ENCODE measurements at places on chromosomes 6 and 20. TPM values are rescaled to one million over a fixed set of nuclear protein-coding genes. Genes with fewer than 3 reads are reported as not detected.

RSPO3 gene
- 0.63 TPM for total RNA-seq

PRSS16 gene
- total RNA-seq = 14.0 TPM

SLC32A1 gene
- total RNA-seq = not detected

IPCEF1 gene
- 1.4 TPM for total RNA-seq

CARMIL1 gene
- total RNA-seq = 7.7 TPM

NOL7 gene
- total RNA-seq = 32.0 TPM

CHRNA4 gene
- not detected for total RNA-seq

SLC26A8 gene
- total RNA-seq = not detected

RBPJL gene
- total RNA-seq = 474 TPM

TRIM31 gene
- total RNA-seq = 0.16 TPM

- DNase-seq = no peak
Measured at GRCh38 chr6:4957521-4958231, 46.2 kb downstream of the RPP40 start.

DNA sequence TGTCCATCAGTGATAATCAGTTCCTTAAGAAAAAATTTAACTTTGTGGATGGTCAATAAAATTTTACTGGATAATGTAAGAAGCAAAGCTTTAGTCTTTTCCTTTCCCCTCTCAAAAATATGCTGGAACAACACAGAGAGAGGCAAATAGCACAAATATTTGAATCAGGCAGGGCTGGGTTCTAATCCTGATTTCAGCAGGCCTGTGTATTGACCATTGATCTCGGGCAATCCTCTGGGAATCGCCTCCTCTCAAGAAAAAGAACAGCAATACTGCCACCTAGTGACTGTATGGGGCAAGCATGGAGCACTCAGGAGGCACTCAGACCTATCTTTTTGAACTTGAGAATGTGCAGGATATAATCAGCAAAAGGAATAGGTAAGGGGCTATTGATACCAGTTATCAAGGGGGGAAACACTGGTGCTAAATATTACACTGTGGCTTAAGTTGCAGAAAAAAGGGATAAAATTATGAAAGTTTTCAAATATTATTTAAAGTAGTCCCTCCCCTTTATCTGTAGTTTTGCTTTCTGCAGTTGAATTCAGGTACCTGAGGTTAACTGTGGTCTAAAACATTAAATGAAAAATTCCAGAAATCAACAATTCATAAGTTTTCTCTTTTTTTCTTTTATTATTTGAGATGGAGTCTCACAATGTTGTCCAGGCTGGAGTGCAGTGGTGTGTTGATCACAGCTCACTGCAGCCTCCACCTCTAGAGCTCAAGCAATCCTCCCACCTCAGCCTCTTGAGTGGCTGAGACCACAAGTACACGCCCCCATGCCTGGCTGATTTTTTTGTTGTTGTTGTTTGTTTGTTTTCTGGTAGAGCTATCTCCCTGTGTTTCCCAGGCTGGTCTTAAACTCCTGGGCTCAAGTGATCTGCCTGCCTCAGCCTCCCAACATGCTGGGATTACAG is 91.8 kb upstream of the NHSL1 start:
- no peak for DNase-seq

DNA sequence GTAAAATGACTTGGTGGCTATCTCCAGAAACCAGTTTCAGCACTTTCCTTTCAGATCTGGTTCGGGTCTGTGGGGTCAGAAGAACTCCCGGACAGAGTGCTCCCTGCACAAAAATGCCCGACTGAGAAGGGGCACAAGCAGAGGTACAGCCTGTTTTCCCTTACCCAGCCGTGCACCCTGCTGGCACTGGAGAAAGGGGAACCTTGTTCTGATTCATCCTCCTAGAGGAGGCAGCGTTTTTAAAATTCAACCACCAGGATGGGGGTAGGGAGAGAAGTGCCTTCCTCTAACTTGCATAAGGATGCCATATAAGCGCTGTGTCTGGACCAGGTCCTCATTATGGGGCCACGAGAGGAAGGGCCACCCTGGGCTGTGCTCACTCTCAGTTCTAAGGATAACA is 17.6 kb downstream of the RIMS4 start:
- DNase-seq = no peak

DNA sequence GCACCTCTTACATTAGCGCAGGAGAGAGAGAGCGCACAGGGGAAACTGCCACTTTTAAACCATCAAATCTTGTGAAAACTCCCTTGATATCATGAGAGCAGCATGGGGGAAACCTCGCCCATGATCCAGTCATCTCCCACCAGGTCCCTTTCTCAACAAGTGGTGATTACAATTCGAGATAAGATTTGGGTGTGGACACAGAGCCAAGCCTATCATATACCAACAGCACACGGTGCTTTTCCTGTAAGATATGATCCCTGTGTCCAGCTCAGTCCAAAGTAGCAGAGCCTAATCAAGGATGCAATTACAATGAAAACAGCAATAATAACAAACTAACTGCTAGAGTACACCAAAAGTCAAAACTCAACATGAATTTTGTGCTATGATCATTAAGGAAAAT is 148.7 kb upstream of the TCF21 start:
- DNase-seq = no peak

DNA sequence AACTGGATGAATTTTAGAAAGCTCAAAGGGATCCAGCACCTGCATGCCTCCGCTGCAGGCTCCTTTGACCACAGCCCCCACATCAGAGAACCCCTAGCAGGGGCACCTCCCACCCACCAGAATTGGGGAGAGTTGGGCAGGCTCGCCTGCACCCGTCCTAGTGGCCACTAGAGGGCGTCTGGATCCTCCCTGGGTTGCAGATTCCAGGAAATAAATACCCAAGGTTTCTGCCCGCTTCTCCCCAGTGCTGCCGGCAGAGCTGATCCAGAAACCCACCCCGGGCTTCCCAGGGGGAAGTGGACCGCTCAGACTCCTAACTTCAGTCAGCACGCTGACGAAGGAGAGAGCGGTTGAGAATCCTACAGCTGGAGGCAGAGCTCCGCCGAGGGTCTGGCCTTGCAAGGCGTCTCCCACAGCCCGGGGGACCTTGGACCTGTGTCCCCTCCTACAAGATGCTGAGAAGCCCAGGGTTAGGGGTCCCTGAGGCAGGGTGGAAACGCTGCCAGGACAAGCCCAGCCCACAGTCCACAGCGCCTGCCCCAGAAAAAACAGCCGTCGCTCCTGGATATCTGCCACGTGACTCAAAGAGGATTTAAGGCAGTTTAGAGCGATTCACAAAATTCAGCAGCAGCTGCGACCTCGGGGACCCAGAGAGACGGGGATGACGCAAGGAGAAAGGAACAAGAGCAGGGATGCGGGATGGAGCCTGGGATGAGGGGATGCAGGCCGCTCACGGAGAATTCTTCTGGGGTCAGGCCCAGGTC is 32.6 kb upstream of the PHACTR3 start:
- DNase-seq = peak; percentile 50

DNA sequence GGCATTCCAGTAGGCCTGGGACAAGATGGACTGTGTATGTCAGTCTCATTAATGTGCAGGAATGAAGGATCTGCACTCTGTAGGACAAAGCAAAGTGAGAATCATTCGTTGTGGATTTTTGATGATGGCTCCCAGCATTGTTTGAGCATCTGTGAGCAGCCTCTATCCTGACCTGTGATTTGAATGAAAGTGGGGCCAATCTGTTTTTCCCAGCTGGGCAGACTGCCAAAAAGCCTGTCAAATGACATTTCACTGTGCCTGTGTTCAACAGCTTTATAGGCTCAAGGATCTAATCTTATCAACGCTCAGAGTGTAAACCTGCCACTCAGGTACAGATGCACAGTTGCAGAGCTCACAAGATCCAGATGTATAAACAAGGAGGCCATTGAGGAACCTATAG is 86.7 kb upstream of the SYNDIG1 start:
- DNase-seq = no peak

- no peak for DNase-seq
Measured at GRCh38 chr6:42428326-42429041, 23.2 kb downstream of the TRERF1 start.

DNA sequence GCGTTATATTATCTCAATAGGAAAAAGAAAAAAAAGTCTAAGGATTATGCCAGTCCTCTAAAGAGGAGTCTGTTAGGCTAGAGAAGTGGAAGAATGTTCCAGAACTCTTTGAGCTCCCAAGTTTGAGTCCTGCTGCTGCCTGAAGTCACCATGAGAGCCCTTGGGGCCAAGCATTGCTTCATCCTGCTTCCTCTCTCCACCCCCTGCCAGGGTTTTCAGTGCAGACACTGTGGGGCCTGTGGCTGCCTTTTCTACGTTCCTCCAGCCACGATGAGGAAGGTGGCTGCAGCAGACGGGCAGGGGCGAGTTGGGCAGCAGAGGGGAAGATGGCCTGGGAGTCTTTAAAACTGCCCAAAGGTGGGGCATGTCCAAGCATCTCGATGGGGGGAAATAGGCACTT is 214.4 kb upstream of the KCNG1 start:
- DNase-seq = no peak

DNA sequence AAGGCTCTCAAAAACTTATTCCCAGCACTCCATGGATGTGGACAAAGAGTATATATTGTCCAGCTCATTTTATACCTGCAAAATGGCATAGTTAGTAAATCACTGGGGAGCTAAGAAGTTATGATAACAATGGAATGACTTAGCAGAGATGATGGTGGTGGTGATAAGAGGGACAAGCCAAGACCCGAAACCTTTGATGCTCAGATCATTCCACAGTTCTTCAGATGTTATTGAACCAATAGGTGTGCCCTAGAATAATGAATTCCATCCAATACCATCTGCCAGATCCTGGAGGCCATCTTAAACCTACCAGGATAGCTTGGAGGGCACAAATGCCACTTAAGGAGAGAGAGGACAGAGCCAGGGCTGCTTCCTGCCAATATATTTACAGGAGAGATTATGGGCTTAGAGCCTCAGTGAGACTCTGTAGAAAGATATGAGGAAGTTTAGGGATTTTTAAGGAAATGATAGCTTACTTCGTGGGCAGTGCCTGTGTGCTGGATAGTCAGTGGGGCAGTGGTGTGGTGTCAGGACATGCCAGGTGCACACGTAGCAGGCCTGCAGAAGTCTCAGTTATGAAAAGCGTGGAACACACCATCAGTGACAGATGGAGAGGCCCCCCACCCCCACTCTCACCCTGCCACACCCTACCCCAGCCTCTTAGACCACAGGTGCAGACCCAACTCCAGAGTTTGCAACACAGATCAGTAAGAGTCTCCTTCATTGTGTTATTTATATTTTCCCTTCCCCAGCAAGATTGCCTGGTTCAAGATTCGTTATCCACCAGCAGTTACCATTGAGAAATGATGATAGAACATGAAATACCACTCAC is 209.7 kb upstream of the SUPT3H start:
- no peak for DNase-seq

- DNase-seq = no peak
Measured at GRCh38 chr6:81031416-81031815, 721.1 kb downstream of the TENT5A start.

- no peak for DNase-seq
Measured at GRCh38 chr6:3013486-3013885, 13.8 kb downstream of the NQO2 start.

GRCh38 chr20:4227085-4227821 is 211.9 kb upstream of the RNF24 start:
- DNase-seq = no peak

DNA sequence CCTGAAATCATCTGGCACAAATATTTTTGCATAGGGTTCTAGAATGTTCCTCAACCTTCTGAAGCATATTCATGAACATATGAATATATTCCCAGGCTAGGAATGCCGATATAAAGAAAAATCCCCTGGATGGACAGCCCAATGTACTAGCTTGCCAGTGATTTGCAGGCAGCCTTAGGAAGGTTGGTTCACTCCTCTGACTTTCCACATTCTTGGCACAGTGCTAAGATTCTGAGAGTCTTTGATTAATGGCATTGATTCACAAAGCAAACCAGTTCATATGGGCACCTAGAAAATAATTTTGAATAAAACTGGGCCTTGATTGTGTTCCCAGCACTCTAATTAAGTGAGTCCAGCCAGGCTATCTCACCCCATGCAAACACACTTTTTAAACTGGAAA is 56.9 kb upstream of the ENPP4 start:
- DNase-seq = no peak

DNA sequence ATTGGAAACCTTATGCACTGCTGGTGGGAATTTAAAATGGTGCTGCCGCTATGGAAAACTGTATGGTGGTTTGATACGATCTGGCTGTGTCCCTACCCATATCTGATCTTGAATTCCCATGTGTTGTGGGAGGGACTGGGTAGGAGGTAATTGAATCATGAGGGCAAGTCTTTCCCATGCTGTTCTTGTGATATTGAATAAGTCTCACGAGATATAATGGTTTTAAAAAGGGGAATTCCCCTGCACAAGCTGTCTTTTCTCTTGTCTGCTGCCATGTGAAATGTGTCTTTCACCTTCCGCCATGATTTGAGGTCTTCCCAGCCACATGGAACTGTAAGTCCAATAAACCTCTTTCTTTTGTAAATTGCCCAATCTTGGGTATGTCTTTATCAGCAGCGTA is 4.9 kb downstream of the TAP2 start:
- DNase-seq = no peak

DNA sequence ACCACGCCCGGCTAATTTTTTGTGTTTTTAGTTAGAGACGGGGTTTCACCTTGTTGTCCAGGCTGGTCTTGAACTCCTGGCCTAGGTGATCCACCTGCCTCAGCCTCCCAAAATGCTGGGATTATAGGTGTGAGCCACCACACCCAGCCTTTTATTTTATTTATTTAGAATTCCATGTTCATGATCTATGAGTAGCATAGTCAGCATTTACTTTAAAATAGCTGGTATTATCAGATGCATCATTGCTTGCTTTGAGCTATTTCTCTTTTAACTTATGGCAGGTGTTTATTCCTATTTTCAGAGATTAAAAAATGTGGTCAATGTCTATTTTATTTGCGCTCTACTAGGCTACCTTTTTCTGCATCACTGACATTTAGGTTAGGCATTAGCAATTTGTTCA is 152.0 kb downstream of the UTRN start:
- no peak for DNase-seq

DNA sequence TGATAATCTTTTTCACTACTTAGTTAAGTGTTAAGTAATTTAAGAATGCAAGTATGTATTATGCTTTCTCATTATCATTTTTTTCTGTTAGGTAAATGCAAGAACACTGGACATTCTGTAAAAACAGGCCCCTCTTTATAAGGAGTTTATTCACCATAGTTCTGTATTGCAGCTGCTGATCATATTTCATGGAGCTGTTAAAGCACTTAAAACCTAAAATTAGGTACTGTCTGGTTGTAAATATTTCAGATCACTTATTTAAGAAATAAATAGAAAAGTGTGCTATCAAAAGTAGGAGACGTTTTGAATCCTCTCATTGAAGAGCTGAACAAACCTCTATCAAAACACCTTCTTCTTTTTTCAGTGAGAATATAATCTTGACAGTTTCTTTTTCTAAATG is 3.9 kb downstream of the EYA4 start:
- DNase-seq = no peak

- DNase-seq = no peak
Measured at GRCh38 chr6:112298021-112298745, 43.8 kb upstream of the LAMA4 start.
